Psoas muscle (tissue), 8 donors: ENCODE measurements at places on chromosomes 2 and 18. TPM values are rescaled to one million over a fixed set of nuclear protein-coding genes. Genes with fewer than 3 reads are reported as not detected.

DUSP19 gene
- 3.9 TPM for polyA plus RNA-seq

PELI1 gene
- 5.9 TPM for polyA plus RNA-seq

NPPC gene
- 0.29 TPM for polyA plus RNA-seq

CIB4 gene
- not detected for polyA plus RNA-seq

HMSD gene
- 0.03 TPM for polyA plus RNA-seq

SLC8A1 gene
- 0.20 TPM for polyA plus RNA-seq

L3MBTL4 gene
- polyA plus RNA-seq, result 0.22 TPM

- peak overlapping the region; percentile 63 for H3K27ac ChIP-seq
- H3K4me3 ChIP-seq, result no peak overlapping the region
- no peak for DNase-seq
These were observed 15.4 kb upstream of the STAT4 start for GRCh38 chr2:191166111-191166755.

DNA sequence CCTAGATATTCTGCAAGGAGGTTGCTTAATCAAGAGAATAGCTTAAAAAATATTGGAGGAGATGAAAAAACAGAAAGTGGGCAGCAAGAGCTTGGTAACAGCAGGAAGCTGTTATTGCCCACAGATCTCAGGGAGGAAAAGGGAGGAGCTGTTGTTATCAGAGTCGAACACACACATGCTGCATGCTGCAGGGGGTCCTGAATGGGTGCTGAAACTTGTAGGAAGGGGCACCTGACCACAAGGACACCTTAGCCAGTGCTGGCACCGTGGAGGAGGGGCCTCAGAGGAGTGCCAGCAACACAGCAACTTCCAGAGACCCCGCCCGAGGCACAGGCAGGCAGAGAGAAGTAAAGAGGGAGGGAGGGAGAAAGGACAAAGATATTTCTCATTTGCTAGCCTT lies 332.9 kb downstream of the SOCS6 start:
- no peak for DNase-seq
- H3K4me3 ChIP-seq, result no peak overlapping the region
- no peaks in the 10 kb centered on the region for H3K4me1 ChIP-seq
- H3K27ac ChIP-seq, result no peak overlapping the region
- H3K36me3 ChIP-seq, result no peaks in the 10 kb centered on the region

DNA sequence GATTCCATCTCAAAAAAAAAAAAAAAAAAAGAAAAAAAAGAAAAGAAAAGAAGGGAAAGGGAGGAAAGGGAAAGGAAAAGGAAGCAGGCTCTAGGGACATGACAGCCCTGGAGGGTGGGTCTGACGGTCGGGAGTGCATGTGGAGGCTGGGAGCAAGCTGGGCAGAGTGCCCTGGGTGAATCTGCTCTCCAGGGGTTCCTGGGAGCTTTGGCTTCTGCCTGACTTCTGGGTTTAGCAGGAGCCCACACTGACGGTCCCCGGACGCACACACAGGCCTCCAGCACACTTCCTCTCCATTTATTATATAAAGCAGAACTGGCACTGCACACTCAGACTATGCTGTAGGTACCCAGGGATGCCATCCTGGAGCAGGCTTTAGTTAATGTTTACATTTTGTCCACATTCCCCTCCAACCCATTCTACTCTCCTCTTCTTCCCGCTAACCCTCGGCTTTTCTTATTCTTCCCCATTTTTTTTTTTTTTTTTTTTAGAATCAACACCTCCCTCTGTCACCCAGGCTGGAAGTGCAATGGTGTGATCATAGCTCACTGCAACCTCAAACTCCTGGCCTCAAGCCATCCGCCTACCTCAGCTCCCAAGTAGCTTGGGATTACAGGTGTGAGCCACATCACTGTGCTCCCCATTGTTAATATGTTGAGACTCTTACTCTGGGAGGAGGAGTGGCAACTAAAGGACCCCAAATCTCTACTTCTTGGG lies 151.1 kb upstream of the SLC1A4 start:
- no peak for DNase-seq
- H3K36me3 ChIP-seq, result no peaks in the 10 kb centered on the region
- H3K4me3 ChIP-seq, result no peak overlapping the region
- no peaks in the 10 kb centered on the region for H3K27me3 ChIP-seq

- no peak overlapping the region for H3K27ac ChIP-seq
- H3K36me3 ChIP-seq, result no peaks in the 10 kb centered on the region
- DNase-seq, result no peak
These were observed 45.0 kb upstream of the ASPRV1 start for GRCh38 chr2:70006447-70006784.

- DNase-seq, result no peak
- no peaks in the 10 kb centered on the region for H3K27me3 ChIP-seq
- H3K4me1 ChIP-seq, result no peaks in the 10 kb centered on the region
- no peak overlapping the region for H3K4me3 ChIP-seq
- no peaks in the 10 kb centered on the region for H3K36me3 ChIP-seq
These were observed 517.8 kb upstream of the DSEL start for GRCh38 chr18:68034296-68034695.

- no peaks in the 10 kb centered on the region for H3K36me3 ChIP-seq
- DNase-seq, result peak; percentile 25
- H3K27ac ChIP-seq, result no peak overlapping the region
- no peak overlapping the region for H3K4me3 ChIP-seq
These were observed 21.3 kb upstream of the ALLC start for GRCh38 chr2:3636586-3637310.

DNA sequence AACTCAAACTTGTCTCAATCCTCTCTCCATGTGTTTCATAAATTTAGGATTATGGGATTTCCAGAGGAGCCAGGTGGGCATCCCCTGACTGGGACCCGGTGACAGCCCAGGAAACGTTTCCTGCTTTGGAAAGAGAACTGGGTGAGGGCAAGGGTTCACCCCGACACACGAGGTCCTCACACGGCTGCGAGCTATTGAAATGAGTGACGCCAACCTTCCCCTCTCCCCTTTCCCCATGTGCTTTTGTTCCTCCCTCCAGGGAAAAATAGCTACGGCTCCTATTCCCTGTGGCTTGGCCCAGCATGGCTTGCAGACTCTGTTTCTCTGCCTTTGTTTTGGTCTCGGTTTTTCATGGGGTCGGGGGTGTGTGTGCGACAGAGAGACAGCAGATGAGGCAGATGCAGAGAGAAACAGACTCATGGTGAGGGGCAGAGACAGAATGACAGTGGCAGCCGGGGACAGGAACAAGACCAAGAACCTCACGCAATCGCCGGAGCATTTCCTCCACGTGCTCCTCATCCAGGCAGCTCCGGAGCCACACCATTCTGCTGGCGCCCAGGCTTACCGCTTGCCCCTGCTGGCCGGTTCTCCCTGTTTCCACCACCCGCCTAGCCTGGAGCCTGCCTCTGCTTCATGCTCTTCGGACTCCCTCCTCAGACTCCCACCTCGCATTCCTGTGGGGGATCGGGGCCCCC lies 238.5 kb downstream of the DYSF start:
- H3K4me1 ChIP-seq, result peaks cover 41% of the 10 kb centered on the region
- no peak overlapping the region for H3K4me3 ChIP-seq

GRCh38 chr2:101341421-101341820 lies 32.9 kb upstream of the RNF149 start:
- H3K4me3 ChIP-seq, result no peak overlapping the region
- DNase-seq, result no peak

- no peaks in the 10 kb centered on the region for H3K27me3 ChIP-seq
- H3K4me1 ChIP-seq, result no peaks in the 10 kb centered on the region
- no peaks in the 10 kb centered on the region for H3K36me3 ChIP-seq
- no peak for DNase-seq
- H3K4me3 ChIP-seq, result no peak overlapping the region
These were observed 208.8 kb downstream of the CDH2 start for GRCh38 chr18:27967913-27968824.

DNA sequence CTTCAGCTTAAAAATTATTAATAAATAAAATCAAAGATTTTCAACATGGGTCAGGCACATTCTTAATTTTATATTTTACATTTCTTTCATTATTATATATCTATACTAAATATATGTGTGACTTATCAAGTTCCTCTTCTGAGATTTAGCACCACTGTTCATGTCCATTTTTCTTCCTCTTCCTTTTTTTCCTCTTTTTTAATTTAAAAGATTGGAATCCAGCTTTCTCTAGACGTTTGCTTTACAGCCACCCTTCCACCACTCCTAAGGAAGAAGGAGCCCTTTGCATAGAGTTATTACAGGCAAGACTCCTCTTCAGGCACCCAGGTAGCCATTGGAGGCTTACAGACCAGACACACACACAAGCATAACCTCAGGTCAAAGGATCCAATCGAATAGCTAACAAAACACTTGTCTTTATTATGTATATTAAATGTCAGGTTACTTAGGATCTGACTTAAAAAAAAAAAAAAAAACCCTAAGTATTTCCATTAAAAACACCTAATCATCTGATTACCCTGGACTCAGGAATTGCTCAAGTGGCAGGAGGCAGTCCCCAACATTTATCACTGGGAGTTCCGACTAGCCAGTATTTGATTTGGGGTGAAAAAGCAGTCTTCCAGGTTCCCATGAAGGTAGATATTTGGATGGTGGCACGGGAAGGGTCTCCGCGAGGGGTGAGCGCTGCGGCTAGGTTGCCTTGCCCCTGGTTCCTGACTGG lies 2.4 kb upstream of the ZEB2 start:
- no peaks in the 10 kb centered on the region for H3K36me3 ChIP-seq
- H3K27ac ChIP-seq, result peak overlapping the region; percentile 66
- no peaks in the 10 kb centered on the region for H3K27me3 ChIP-seq
- H3K4me1 ChIP-seq, result peaks cover 16% of the 10 kb centered on the region
- H3K4me3 ChIP-seq, result peak overlapping the region; percentile 89

GRCh38 chr2:165876269-165876668 lies 77.3 kb downstream of the TTC21B start:
- H3K4me1 ChIP-seq, result no peaks in the 10 kb centered on the region
- no peak for DNase-seq
- H3K27me3 ChIP-seq, result no peaks in the 10 kb centered on the region
- no peak overlapping the region for H3K27ac ChIP-seq
- H3K4me3 ChIP-seq, result no peak overlapping the region

DNA sequence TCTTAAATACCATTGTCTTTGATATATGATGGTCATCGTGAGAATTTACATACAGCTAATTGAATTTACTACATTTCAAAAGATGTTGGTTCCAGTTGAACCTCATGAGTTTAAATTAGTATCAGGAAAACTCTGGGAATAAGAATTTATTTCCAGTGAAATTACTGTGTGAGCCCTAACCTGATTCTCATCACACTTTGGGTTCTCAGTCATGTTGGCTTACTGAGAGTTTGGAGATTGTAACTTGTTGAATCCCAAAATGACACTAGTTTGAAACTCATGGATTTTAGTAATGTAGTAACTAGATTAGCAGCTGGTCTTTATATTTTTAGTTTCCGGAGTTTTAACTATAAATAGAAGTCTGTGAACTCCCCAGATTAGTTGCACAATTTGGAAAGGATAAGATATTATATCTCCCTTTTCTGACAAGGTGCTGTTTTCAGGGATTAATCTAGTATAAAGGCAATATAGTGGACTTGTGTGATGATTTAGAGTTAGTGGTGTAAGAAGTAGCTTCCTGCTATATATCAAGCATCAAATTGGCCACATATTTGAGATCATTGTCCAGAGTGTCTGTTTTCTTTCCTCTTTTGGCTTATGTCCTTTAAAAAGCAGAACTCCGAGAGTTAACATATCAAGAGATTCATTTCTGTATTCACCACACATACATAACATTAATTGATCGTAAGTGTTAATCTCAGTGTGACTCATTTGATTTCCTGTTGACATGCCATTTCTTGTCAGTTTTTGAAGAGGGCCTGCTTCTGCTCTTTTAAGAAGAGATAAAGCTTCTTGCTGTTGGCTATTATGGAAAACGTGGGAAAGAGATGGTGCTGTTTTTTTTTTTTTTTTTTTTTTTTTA lies 15.7 kb downstream of the NDUFV2 start:
- no peaks in the 10 kb centered on the region for H3K27me3 ChIP-seq
- H3K36me3 ChIP-seq, result peaks cover 22% of the 10 kb centered on the region
- H3K4me3 ChIP-seq, result peak overlapping the region; percentile 44
- peaks cover 90% of the 10 kb centered on the region for H3K4me1 ChIP-seq
- no peak for DNase-seq

DNA sequence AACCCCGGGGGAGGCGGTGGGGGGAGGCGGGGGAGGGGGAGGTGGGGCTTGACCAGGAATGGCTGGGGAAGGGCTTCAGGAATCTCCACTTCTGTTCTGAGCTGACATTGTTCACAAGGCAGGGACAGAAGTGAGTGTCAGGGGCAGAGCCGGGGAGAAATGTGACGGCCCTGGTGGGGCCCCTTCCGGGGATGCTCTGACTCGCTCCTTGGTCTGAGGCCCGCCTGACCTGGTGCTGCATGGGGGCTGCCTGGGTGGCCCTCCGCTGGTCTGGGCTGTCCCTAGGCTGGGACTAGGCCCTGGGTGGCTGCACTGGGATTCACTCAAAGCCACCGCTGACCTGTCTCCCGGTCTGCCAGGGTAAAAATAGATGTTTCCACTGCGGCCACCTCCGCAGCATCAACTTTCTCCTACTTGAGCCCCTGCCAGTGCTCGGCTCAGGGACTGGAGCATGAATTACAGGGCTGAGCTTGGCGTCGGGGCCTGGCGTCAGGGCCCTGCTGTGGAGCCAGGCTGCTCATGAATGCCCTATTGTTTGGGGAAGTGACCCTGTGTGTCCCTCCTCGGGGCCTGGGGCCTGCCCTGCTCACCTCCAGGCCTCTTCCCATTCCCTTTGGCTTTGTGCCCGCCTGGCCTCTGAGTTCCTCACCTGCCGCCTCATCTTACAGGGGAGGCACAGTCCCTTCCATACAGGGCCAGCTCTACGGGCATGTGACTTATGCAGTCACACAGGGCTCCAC lies 247.5 kb downstream of the DYSF start:
- no peaks in the 10 kb centered on the region for H3K27me3 ChIP-seq
- H3K27ac ChIP-seq, result peak overlapping the region; percentile 90
- H3K36me3 ChIP-seq, result no peaks in the 10 kb centered on the region
- no peak overlapping the region for H3K4me3 ChIP-seq
- DNase-seq, result peak; percentile 84

DNA sequence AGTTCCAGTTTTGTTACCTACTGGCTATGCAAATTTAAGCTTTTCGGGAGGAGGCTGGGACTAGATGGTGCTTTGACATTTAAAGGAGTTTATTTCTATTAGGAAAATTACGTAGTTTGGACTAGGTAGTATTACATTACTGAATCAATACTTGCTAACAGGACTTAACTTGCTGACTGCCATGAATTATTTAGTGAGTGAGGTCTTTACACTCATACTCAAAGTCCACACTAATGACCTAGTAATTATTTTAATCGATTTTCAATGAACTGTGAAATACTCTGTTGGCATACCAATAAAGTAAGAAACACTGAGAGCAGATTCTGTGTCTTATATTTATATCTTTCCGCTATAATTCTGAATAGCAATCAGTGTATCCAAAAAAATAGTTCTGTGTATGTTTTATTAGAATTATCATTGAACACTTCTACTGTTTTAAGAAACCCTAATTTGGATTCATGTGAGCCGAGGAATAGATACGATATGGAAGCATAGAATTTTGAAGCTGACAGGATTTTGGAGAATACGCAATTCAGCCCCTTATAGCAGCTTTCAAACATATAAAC lies 55.0 kb downstream of the CHST9 start:
- no peaks in the 10 kb centered on the region for H3K36me3 ChIP-seq
- no peak overlapping the region for H3K4me3 ChIP-seq
- no peaks in the 10 kb centered on the region for H3K4me1 ChIP-seq
- no peak for DNase-seq

GRCh38 chr2:239198221-239198620 lies 202.6 kb downstream of the HDAC4 start:
- DNase-seq, result peak; percentile 56
- H3K36me3 ChIP-seq, result peaks cover 40% of the 10 kb centered on the region
- no peaks in the 10 kb centered on the region for H3K27me3 ChIP-seq
- H3K4me1 ChIP-seq, result peaks cover 65% of the 10 kb centered on the region

- H3K4me3 ChIP-seq, result no peak overlapping the region
- H3K4me1 ChIP-seq, result no peaks in the 10 kb centered on the region
- no peaks in the 10 kb centered on the region for H3K27me3 ChIP-seq
These were observed 82.9 kb upstream of the RAB12 start for GRCh38 chr18:8526332-8526731.

GRCh38 chr18:7447318-7448028 lies 119.6 kb upstream of the PTPRM start:
- DNase-seq, result no peak
- no peaks in the 10 kb centered on the region for H3K27me3 ChIP-seq
- H3K27ac ChIP-seq, result no peak overlapping the region
- H3K4me3 ChIP-seq, result no peak overlapping the region
